ENCODE measurements at places on chromosomes 1 and 21.
A peak's percentile ranks its signal among the peaks of the same experiment; 100 is the strongest.

GRCh38 chr1:56754708-56755479 lies 64.3 kb downstream of the FYB2 start:
- DNase-seq: no peak

DNA sequence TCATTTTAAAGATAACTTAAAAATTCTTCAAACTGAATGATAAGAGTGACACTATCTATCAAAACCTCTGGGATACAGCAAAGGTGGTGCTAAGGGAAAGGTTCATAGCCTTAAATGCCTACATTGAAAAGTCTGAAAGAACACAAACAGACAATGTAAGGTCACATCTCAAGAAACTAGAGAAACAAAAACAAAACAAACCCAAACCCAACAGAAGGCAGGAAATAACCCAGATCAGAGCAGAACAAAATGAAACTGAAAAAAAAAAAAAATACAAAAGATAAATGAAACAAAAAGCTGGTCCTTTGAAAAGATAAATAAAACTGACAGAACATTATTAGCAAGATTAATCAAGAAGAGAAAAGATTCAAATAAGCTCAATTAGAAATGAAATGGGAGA lies 6.8 kb downstream of the ODF2L start:
- DNase-seq: no peak

GRCh38 chr1:111837393-111837792 lies 81.7 kb downstream of the DDX20 start:
- DNase-seq: no peak

GRCh38 chr1:203199816-203200571 lies 13.5 kb upstream of the CHI3L1 start:
- DNase-seq: no peak

DNA sequence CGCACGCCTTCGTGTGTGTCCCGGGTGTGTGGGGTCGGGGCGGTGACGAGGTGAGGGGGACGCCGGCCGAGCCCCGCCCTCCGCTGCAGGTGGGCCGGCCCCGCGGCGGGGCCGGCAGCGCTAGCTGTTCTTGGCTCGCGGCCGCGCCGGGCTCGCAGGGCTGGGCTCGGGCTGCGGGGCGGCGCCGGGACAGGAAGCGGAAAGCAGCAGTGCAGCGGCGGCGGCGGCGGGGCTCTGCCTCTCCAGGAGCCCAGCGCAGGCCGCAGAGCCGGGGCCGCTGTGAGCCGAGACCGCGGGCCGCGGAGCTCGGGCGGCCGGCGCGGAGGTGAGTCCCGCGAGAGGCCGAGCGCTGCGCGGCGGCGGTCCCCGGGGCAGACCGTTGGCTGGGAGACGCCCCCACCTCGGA lies at the start of gene VANGL1:
Gene VANGL1, plus strand, starts transcription at position 209 of the 406 bp plus-strand sequence. CDS start 9,444 bp downstream, outside the sequence.
- peak; percentile 43 for DNase-seq

GRCh38 chr1:234554698-234555311 lies 55.2 kb downstream of the IRF2BP2 start:
- no peak for DNase-seq

DNA sequence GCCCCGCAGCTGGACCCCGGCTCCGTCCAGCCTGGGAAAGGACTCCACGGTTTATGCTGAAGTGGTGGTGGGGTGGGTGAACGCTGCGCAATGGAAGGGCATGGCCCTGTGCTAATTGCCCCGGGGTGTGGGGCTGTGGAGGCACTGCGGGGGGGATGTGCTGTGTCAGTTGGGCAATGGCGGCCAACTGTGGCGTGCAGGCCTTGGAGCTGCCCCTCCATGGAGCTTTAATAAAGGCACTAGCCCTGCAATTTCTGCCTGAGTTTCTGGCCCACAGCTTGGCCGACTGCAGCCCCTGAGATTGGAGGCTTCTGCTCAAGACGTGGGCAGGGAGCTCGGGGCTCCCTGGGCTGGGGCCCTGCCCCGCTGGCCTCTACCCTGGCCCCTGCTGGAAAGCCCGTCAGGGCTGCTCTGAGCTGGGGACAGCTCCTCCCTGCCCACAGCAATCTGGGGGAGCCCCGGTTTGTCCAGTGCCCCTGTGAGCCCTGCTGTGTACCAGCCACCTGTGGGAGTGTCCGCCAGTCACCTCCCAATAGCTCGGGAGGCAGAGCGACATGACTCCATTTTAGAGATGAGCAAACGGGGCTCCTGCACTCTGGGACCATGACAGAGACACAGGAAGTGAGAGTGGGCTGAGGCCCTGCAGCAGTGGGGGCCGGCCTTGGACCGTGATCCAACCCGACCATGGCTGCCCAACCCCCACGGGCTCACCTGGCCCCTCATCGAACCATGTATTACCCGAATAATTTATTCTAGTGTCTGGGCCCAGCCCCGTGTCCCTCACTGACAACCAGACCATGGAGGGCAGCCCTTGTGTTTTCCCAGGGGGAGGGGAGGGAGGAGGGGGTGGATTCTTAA lies 8.7 kb upstream of the TNFRSF14 start:
- DNase-seq: peak; percentile 50

DNA sequence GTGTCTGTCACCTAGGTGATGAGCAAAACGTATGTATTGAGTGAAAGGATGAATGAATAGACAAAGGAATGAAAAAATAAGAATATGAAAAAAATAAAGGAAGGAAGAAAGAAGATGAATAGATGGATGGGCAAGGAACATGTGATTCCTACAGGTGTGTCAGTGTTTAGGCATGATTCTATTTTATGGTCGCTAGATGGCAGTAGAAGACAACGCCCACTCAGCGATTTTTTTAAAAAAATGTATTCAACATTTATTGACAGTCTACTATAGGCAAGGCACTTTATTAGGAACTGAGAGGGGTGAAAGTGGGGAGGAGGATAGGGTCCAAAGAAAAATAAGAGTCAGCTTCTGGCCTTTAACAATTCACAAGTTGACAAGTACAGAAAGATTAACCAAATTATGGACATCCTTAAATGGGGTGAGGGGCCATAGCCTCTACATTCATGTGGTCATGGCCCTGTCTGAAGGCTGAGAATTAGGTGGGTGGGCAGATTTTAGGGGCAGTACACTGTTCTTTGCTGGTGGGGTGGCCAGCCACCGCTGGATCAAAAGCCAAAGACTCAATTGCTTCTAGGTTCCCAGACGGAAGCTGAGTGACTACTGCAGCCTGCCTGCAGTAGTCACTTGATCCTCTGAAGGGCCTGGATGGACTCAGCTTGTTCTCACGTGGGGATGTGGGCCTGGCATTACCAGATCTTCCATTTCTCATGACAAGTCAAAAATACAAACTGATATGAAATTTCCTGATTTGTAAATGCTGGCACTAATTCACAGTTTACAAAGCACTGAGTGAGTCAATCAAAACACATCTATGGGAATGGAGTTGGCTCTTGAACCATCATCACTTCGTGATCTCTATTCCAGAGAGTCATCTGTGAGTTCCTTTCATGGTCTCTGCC lies 83.9 kb downstream of the FASLG start:
- DNase-seq: no peak

GRCh38 chr1:53718443-53718842 lies 20.5 kb downstream of the GLIS1 start:
- DNase-seq: no peak

- no peak for DNase-seq
Measured at GRCh38 chr21:22804151-22804550, 1805.9 kb downstream of the NCAM2 start.

DNA sequence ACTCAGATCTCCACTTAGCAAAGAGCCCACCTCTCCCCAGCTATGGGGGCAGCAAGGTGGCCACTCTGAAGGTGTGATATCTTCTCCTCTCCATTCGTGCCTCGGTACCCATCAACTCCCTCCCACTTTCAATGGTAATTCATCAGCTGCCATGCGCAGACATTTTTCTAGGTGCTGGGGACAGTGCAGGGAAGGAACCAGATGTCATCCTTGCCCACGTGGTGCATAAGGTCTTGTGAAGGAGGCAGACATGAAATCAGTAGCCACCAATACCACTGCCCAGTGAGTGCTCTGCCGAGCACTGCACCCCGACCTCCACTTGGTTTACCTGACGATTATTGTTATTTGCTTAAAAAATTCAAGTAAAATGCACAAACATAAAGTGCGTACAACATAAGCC lies 76.3 kb upstream of the CSF3R start:
- no peak for DNase-seq

DNA sequence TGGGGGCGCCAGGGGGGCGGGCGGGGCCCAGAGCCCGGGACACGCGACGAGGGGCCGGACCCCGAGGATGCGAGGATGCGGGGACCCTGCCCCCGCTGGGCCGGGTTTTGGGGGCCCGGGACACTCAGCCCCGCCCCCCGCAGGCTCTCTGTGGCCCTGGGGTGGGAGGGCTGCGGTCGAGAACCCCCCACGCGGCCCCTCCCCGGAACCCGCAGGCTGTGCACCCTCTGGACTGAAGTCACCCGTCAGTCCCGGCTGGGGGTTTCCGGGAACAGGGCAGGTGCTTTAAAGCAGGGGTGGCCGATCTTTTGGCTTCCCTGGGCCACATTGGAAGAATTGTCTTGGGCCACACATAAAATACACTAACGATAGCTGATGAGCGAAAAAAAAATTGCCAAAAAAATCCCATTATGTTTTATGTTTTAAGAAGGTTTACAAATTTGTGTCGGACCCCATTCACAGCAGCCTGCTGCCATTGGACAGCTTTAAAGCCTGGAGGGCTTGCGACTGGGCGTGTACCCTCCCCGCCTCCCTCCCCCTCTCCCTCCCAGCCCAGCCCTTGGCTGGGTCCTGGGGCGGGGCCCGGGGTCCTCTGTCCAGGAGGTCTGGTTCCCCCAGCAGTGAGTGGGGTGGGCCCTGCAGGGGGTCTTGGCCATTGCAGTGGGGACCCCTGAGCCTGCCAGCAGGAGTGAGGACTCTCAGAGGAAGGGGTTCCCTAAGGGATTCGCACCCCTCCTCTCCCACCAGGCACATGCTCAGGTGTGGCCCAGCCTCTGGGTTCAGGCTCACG lies 21.6 kb upstream of the C1orf159 start:
- DNase-seq: peak; percentile 76

DNA sequence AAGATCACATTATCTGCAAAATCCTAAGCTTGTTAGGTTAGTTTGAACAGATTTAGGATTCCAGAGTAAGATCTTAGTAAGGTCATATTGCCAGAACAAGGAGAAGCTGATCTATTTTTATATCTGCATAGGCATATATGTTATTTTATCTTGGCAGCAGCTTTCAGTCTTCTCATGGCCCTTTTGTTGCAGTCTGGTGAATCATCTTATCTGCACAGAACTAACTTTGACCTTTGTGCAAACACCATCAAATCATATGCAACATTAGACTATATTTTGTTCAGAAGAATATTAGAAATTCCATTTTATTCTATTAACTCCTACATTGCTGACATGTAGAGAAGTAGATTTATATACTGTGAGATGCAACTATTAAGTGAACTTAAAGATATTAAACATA lies 107.3 kb downstream of the CLEC20A start:
- DNase-seq: no peak

GRCh38 chr1:57252597-57253294 lies 171.1 kb downstream of the DAB1 start:
- no peak for DNase-seq

GRCh38 chr1:119015547-119015946 lies 27.4 kb upstream of the TBX15 start:
- DNase-seq: no peak

- no peak for DNase-seq
Measured at GRCh38 chr1:159866066-159866465, 3.6 kb upstream of the VSIG8 start.

DNA sequence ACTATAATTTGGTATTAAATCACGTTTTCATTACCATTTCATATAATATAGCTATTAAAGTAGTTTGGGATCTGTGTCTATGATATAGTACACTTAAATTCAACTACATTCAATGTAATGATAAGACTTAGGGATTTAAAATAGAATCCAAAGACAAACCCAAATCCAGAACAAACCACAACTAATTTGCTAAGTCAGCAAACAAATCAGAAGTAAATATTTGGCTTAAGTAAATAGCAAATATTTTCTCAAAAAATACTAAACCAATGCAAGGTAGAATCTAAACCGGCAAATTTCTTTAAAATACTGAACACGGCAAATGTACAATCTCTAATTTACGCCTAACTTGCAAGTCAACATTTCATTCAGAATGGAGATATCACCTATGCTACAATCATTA lies 16.8 kb downstream of the YY1AP1 start:
- DNase-seq: no peak

- DNase-seq: no peak
Measured at GRCh38 chr1:226344441-226345259, 35.7 kb upstream of the LIN9 start.

GRCh38 chr1:36570006-36570405 lies 87.3 kb upstream of the CSF3R start:
- no peak for DNase-seq

- DNase-seq: no peak
Measured at GRCh38 chr1:86460998-86461397, 7.7 kb upstream of the CLCA1 start.

- DNase-seq: no peak
Measured at GRCh38 chr1:219324629-219325367, 151.1 kb downstream of the LYPLAL1 start.

GRCh38 chr1:74343216-74343615 lies 108.0 kb downstream of the TNNI3K start:
- no peak for DNase-seq

GRCh38 chr1:29540801-29541357 lies 304.6 kb downstream of the PTPRU start:
- no peak for DNase-seq

GRCh38 chr1:210236386-210236839 lies 3.8 kb downstream of the SERTAD4 start:
- no peak for DNase-seq

DNA sequence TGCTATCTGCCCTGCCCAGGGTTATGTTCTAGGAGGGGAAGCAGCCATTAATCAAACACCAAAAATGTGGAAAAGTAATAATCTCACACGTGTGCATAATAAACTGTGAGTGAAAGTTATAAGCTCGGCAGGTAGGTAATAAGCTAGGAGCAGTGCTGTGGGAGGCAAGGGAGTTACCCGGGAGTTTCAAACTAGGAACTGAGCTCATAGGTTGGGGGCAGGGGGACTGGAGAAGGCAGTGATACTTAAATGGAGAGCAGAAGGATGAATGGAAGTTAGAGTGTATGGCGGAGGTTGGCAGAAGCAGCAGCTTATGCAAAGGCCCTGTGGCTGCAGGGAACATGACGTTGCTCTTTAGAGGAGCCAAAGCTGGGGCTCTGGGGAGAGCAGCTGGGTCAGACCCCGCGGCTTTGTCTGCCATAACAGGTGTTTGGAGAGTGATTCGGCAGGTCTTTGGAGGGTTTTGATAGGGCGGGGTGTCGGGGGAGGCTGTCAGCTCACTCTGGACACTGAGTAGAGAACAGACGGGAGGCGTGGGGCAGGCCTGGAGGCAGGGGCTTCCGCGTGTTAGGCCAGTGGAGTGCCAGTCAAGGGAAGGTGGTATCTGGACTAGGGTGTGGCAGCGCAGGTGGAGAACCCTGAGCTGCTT lies 20.0 kb downstream of the PTPRF start:
- no peak for DNase-seq

DNA sequence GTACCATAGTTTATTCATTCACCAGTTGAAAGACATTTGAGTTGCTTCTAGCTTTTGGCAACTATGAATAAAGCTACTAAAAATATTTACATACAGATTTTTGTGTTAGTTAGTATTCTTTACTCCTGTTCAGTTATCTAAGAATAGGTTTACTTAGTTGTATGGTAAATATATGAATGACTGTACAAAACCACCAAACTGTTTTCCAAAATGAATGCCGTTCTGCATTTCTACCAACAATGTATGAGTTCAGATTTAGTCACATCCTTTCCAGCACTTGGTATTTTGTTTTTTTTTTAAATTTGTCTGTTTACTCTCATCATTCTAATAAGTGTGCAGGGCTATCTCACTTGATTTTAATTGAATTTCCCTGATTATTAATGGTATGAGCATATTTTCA lies 3.4 kb upstream of the KIFAP3 start:
- no peak for DNase-seq
